ENCODE measurements at places on chromosomes 1 and 21. TPM values are rescaled to one million over a fixed set of nuclear protein-coding genes. Genes with fewer than 3 reads are reported as not detected.

DNA sequence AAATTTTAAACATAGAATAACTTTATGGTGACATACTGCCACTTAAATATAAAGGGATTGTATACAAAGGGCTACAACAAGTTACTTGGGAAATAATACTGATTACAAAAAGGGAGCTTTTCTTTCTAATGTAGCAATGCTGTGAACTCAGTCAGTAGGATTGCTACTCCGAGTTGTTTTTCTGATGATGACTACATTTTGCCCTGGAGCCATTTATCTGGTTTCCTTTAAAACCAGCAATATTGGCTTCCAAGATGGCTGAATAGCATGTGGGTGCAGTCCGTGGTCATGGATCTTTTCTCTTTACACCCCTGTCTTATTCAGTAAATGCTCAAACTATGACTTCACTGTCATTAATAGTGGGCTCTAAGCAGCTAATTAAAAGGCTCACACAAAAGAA is 92.6 kb upstream of the NEK7 start:
- DNase-seq, result no peak

GRCh38 chr1:15760520-15761211 is 2.1 kb downstream of the FBLIM1 start:
- DNase-seq, result no peak

DNA sequence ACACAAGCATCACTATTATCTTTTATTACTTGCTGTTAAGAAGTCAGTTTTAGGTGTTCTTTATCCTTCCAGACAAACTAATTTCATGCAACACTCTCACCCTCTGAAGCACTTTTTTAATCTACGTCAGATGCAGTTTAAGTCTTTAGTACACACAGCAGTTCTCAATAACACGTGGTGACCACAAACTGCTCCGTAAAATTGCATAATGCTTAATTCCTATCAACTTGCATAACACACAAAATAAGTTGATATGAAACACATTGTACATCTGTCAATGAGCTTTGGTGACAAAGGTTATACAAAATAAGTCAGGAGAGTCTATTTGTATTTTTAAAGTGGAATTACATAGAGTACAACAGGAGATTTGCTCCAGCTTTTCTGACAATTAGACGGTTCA is 140.9 kb upstream of the ETS2 start:
- no peak for DNase-seq

- DNase-seq, result no peak
These were observed 14.0 kb downstream of the OVAAL start for GRCh38 chr1:180572760-180573159.

DNA sequence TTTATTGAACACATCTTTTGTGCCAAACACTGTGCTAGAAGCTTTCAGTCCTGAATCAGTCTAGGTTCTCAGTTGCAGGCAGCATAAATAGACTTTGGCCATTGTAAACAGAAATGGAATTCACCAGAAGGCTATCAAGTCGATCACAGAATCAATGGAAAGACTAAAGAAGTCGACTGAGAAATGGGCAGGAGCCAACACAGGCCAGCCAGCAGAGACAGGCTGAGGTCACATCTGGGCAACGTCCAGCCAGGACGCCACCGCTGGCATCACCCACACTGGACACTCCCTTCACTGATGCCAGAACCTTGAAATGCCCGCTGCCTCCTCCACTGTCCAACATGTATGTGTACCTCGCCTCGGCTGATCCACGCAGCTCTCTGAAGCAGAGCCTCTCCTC is 5.5 kb upstream of the CNTN2 start:
- DNase-seq, result no peak

DNA sequence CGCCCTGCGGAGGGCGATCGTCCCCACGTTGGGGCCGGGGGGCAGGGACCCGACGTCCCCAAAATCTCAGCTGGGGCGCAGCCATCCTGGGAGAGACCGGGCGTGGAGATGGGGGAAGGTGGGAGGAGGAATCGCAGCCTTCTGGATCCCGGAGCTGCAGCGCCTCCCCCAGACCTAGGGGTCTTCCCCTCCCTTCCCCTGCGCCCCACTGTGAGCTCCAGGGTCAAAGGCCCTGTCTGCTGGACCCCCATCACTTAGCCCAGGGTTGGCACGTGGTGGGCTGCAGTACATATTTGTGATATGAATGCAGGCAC is 90.2 kb upstream of the VAMP3 start:
- no peak for DNase-seq

GRCh38 chr1:84223751-84224432 is 77.6 kb upstream of the SAMD13 start:
- DNase-seq, result no peak

ADGRL4 gene
- total RNA-seq, result 31.7 TPM
